ENCODE measurements at places on chromosomes 7 and 10. TPM values are rescaled to one million over a fixed set of nuclear protein-coding genes. Genes with fewer than 3 reads are reported as not detected.

SLC26A4 gene
- 14.7 TPM for total RNA-seq

GRCh38 chr10:43396061-43396927 lies 12.7 kb downstream of the HNRNPF start:
- peak; percentile 62 for ATAC-seq

DNA sequence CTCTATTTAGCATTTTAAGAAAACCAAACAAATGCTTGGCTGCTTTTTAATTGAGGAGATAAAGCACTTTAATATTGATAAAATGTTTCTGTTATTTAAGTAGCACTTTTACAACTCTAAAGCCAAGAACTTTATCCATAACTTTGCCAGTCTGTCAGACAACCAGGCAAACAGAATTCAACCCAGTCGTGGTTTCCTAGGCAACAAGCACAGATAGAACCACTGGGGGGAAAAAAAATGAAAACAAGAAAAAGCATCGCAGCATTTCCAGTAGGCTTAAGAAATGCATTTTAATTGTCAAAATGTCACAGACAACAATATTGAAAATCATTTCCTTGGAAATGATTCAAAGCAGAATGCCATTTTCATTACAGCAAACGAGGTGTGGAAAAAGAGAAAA lies 323.4 kb downstream of the PARD3 start:
- no peak for ATAC-seq

CALD1 gene
- total RNA-seq = 27.2 TPM

DNA sequence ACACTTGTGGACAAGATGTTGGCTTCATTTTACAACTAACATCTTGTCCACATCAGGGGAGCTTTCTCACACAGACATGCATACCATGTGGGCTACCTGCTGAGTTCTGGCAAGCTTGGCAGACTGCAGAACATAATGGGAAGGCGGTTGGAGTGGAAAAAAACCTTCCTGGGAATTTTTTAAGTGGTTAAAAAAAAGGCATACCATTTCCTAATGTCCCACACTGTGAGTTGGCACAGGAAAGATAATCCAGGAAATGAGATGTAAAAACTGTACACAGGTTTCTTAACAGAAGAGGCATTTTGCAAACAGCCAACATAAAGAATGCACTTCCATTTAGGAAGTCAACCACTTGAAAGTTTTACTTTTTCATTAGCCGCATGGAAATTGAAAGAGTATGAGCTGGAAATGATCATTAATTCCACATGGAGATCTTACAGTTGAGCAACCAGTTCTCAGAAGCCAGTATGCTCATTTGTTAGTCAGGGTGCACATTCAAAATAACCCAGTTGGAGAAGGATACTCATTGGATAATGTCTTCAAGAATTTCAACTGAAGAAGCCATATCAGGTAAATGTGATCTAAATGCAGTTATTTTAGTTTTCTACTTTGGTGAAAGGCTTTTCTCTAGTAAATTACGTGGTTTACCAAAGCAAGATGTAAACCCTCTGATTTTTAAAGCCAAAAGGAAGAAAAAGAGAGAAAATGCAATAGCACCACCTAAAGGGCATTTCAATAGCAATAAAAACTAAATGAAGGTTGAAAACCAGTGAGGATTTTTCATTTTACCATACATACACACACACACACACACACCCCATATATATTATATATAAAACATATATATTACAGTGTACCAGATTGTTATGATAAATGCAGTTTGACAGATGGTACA lies 194.0 kb downstream of the TAX1BP1 start:
- ATAC-seq = no peak

CLEC2L gene
- not detected for total RNA-seq

DNA sequence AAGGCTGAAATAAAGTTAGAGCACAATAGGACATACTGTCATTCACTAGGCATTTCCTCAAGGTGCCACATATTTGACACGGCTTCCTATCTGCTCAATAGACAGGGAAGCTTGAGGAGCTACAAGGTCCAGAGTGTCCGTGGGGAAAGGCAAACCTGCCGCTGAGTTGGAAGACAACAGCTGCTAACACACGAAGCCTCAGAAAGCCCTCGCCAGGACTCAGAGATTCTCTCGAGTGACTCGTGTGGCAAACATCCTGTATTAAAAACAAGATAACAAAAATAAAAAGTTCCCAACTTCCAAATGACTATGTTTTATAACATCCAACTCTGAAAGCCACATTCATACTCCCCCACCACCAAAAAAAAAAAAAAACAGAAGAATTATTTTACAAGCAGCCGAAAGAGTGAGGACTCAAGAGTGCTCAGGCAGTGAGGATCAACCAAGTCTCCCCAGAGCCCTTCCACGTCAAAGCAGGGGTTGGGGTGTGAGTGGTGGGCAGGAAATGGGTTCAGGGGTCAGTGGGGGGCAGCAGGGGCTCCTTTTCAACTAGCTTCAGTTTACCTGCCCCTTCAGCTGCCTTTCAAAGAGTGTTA lies 67.6 kb downstream of the STK17A start:
- no peak for ATAC-seq

DNA sequence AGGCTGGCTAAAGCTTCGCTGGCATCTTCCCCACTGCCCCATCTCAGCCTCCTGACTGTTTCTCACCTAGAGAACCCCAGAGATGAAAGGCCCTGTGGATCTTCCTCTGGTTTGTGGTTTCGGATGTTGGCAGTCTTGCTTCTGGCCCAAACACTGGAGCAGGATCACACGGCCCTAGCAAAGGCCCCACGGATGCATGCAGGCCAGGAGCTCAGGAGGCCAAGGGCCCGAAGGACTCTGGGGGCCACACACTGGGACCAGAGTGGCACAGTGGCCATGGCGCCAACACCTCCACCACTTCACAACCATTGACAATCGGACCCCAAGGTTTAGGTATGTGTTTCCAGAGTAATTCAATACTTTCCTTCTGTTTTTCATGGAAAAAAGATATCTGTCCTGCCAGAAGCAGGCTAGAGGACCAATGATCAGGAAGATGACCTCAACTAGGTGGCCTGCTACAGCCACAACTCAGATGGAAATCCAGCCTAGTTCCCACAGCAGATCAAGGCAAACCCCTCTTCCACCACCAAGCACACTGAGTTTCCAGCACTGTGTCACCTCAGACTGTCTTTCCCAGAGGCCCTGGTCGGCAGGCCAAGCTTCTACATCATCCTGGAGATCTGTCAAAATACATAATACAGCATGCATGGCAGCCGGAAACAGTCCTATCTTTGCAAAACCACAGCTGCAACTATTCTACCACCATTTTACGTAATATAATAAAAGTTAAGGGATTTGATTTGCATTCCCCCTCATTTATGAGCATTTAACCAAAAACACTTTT lies 53.0 kb downstream of the CTBP2 start:
- ATAC-seq = no peak

LRIT1 gene
- total RNA-seq = not detected

CRHR2 gene
- not detected for total RNA-seq

DNA sequence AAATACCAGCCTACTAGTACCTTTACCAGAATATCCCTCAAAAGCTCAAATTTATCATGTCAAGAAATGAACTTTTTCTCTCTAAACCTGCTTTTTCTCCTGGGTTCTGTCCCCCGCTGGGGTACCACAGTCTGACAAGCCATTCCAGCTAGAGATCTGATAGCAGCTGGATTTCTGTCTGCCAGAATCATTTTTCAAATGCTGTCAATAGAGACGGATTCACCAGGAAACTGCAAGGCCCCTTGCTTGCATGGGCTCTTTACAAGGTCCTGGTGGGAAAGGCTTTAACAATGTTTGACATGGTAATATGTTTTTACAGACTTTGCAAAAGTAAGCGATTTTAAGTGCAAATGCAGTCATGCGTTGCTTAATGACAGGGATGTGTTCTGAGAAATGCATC lies 4.9 kb upstream of the ANXA11 start:
- no peak for ATAC-seq

DNA sequence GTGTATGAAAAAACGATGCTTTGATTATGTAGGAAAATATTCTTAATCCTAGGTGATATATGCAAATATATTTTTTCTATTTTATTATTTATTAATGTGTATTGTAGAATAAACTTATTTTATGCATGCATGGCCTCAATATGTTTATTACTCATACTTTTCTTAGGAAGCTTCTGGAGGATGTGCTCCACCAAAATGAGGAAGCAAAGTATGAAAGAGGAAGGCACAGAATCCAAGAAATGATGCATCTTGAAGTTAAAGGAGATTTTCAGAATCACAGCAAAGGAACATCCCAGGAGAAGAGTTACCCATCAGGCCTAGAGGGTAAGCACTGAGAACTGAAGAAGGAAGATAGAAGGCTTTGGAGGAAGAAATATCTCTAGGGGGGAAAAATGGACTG lies 35.0 kb upstream of the MRPS16 start:
- no peak for ATAC-seq

ZNF680 gene
- total RNA-seq = 21.5 TPM

PRSS2 gene
- not detected for total RNA-seq

Data from activated T-helper 17 cell treated with anti-CD3 and anti-CD28 coated beads, Interleukin-2, amount 50 U/mL, for 72 hours (primary cell).